ENCODE measurements at places on chromosomes 4 and X. TPM values are rescaled to one million over a fixed set of nuclear protein-coding genes. Genes with fewer than 3 reads are reported as not detected.

The SYNPO2 gene
- 0.45 TPM for total RNA-seq

The ANOS1 gene
- total RNA-seq, result 0.45 TPM

The SPANXA1 gene
- not detected for total RNA-seq

The TIGD4 gene
- under 0.01 TPM for total RNA-seq

The SPATA18 gene
- 2.9 TPM for total RNA-seq

Measured in bronchus fibroblast of lung (primary cell).